ENCODE measurements at places on chromosomes 2 and 18. TPM values are rescaled to one million over a fixed set of nuclear protein-coding genes. Genes with fewer than 3 reads are reported as not detected.

Gene ARHGAP15
- 1.2 TPM for polyA plus RNA-seq

Gene MAPRE2
- 93.5 TPM for polyA plus RNA-seq

Gene HRH4
- polyA plus RNA-seq = not detected

Gene TNFRSF11A
- polyA plus RNA-seq = 6.0 TPM

Gene SLC39A10
- 7.8 TPM for polyA plus RNA-seq

- DNase-seq = no peak
Measured at GRCh38 chr2:178227187-178227586, 32.9 kb downstream of the OSBPL6 start.

GRCh38 chr18:27175914-27176313 is 9.2 kb downstream of the CHST9 start:
- DNase-seq = no peak

- DNase-seq = no peak
Measured at GRCh38 chr2:28610583-28611201, 114.8 kb downstream of the PLB1 start.

DNA sequence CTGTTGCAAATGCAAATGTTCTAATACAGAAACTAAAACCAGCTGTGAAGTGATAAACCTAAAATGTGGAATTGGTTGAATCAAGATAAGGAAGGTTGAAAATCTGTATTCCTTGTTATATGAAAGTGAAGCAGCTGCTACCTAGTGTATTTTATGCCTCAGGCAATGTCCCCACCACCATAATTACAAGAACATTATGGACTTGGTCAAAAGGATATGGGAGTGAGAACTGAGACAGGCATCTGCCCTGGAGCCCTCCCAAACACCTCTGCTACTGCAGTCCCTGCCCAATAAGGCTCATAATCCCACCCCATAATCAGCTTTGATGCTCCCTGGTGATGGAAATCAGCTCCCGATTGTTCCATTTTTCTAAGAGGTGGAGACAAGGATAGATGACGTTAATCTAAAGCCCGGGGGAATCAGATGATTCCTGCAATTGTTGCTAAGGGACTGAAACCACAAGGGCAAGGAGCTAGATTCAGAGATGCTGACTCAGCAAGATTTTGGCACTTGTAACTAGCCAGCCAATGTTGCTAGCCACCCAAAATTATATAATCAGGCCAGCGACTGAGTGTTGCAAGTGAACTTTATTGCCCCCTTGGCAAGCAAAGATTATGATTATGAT is 69.5 kb downstream of the EVA1A start:
- no peak for DNase-seq

- DNase-seq = no peak
Measured at GRCh38 chr2:241255542-241256167, 59.8 kb downstream of the HDLBP start.

DNA sequence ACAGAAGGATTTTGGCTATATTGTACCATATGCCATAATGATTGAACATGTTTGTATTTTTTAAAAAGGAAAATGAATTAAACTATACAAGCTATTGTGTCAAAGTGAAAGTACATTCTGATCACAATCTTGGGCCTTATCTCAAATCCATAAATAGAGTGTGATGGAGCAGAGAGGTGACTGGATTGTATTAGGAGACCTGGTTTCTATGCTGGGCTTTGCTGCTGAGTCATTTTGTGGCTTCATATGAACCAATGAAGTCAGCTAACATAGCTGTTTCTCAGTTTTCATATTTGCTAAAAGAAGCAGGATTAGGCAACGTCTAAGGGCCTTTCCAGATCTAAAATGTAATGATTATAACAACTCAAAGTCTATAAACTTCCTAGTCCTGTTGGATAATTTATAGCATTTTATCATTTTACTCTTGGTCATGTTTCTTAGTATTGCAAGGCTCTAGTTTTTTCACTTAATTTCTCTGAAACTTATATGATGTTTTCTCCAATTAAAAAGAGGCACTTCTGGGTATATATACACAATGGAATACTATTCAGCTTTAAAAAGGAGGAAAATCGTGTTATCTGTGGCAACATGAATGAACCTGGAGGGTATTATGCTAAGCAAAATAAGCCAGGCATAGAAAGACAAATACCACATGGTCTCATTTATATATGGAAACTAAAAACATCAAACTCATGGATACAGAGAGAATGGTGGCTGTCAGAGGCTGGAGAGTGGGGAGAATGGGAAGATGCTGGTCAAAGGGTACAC is 112.3 kb downstream of the MEP1B start:
- DNase-seq = no peak

- no peak for DNase-seq
Measured at GRCh38 chr2:217052856-217053577, 193.2 kb upstream of the TNP1 start.

DNA sequence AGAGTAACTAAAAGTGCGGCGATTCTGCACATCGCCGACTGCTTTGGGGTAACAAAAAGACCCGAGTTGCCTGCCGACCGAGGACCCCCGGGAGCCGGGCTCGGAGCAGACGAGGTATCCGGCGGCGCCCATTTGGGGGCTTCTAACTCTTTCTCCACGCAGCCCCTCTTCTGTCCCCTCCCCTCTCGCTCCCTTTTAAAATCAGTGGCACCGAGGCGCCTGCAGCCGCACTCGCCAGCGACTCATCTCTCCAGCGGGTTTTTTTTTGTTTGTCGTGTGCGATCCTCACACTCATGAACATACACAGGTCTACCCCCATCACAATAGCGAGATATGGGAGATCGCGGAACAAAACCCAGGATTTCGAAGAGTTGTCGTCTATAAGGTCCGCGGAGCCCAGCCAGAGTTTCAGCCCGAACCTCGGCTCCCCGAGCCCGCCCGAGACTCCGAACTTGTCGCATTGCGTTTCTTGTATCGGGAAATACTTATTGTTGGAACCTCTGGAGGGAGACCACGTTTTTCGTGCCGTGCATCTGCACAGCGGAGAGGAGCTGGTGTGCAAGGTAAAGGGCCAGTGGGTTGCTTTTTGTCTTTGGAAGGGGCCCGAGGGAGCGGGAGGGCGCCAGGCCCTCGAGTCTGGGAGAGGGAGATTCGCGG is 1.4 kb downstream of the TRIB2 start:
- DNase-seq = no peak

- no peak for DNase-seq
Measured at GRCh38 chr18:48077291-48077690, 146.8 kb upstream of the SMAD2 start.

GRCh38 chr18:71105078-71105819 is 816.4 kb downstream of the SOCS6 start:
- DNase-seq = no peak

DNA sequence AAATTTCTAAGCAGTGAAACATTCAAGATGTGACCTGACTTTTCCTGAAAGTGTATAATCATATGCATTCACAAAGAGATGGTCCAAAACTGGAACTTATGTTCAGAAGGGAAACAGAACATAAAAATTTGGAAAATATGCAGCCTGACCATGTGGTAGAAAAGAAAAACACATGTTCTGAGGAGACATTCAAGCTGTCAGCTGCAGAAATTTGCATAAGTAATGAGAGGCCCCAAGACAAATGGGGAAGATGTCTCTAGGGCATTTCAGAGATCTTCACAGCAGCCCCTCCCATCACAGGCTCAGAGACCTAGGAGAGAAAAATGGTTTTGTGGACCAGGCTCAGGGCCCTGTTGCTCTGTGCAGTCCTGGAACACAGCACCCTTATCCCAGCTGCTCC is 123.8 kb downstream of the RPIA start:
- no peak for DNase-seq

GRCh38 chr2:49934481-49934880 is 780.2 kb upstream of the FSHR start:
- DNase-seq = no peak

GRCh38 chr2:95023222-95023597 is 2.3 kb upstream of the MAL start:
- no peak for DNase-seq

DNA sequence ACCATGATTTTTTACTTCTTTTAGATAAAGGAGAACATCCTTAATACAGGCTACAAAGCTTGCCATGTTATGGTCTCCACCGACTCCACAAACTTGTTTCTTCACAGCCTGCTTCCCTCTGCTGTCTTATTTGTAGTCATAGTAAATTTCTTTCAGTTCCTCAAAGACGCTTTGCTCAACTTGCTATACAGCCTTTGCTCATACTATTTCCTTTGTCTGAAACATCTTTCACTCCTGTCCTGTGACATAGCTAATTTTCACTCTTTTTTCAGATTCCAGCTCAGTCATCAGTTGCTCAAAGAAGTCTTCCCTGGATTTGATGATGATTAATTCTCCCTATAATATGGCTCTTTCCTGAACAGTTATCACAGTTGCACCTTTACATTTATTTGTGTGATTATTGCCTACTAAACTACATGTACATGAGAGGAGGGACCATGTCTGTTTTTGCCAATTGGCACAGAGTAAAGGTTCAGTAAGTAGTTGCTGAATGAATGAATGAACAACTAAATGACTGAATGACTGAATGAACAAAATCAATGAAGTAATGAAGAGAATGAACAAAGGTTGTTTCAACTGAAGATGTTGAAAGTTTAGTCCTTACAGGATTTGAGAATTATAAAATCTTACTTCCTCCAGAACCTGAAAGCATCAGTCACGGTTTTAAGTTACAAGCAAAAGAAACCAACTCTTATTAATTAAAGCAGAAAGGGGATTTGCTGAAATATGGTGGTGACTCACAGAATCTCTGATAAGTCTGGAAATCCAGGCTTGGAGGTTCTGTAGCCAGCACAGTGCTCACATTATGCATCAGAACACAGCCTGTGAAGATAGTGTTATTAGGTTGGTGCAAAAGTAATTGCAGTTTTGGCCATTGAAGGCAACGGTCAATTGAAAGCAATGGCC is 186.4 kb upstream of the FAM98A start:
- DNase-seq = no peak

DNA sequence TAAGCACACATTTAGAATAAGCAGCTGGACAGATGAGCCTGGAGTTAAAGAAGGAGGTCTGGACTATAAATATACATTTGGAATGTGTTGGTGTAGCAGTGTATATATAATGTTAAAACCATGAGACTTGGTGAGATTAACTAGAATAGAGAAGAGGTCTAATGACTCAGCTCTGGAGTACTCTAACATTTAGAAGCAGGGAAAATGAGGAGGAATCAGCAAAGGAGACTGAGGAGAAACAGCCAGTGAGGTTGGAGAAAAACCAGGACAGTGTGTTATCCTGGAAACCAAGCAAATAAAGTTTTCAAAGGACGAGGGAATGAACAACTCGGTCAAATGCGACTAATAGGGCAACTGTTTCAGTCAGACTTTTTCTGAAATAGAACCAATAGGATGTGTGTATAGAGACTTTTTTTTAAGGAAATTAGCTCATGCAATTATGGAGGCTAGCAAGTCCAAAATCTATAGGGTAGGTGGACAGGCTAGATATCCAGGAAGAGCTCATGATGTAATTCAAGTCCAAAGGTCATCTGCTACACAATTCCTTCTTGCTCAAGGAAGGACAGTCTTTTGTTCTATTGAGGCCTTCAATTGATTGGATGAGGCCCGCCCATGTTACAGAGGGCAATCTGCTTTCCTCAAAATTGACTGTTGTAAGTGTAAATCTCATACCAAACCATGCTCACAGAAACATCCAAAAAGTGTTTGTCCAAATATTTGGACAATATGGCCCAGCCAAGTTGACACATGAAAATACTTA is 10.8 kb upstream of the SESTD1 start:
- DNase-seq = no peak

GRCh38 chr2:43313642-43314017 is 87.2 kb upstream of the ZFP36L2 start:
- no peak for DNase-seq

DNA sequence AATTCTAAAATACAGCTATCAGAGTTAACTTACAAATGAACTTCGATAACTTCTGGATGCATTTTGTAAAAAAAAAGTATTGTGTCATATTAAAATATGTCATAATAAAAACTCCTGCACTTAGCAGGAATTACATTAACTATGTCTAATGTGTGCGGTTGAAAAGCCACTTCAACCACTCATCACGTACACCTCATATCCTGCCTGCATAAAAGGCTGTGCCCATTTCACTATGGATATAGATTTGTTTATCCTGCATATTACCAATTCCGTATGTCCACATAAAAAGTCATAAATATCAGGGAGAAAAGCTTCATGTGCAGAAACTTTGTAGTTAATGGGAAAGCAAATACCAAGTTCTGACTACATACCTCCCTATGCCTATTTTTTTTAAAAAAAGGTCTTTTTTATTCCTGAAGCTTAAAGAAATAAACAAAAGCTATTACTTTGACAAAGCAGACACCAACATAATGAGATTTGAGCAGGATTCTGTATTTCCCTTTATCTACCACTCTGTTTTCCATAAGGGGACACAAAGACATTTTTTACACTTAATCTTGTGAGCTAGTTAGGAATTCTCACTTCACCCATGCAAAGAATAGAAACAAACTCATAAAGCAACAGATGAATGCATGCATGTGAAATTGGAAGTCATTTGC is 96.1 kb downstream of the PPP1R1C start:
- no peak for DNase-seq

- no peak for DNase-seq
Measured at GRCh38 chr2:238868616-238869292, 20.9 kb downstream of the TWIST2 start.

DNA sequence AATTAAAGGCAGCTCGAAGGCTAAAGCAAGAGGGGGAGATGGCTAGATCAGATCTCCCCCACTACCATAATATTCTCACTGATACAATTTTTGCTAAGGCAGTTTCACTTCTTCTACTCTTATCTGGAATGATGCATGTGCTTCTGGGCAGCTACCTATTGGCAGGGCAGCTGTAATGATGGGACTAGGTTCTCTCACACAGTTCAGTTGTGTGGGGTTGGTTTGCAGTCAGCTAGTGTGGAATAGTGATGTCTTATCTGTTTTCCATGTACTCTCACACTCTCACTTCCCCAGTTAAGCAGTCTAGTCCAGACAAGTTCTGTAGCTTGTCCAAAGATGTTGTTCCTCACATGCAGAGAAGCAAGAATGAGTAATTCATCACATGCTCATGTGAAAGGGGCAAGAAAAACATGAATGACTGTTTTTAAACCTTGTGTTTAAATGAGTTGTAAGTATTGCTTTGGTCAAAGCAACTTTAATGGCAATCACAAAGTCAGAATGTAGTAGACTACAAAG is 836.1 kb downstream of the CBLN2 start:
- no peak for DNase-seq

DNA sequence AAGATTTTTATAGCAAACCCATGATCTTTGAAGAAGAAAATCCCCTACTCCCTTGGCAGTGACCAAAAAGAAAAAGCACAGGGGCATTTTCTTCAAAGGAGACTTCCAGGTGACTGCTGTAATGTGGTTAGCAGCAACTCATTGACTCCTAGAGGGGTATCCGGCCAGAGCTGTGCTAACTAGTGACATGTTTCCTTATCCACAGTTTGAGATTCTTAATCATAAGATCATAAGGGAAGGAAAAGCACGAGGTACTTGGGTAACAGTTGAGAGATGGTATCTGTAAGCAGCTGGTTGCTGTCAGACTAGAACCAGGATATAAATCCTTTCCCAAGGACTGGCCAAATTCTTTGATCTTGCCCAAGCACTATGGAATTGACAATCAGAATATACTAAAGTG is 124.7 kb downstream of the MREG start:
- DNase-seq = peak; percentile 31

- no peak for DNase-seq
Measured at GRCh38 chr2:14952400-14952963, 320.0 kb downstream of the LRATD1 start.

GRCh38 chr2:37786191-37786698 is 114.8 kb upstream of the CDC42EP3 start:
- DNase-seq = no peak

- DNase-seq = no peak
Measured at GRCh38 chr2:86695053-86695691, 24.9 kb upstream of the RMND5A start.

GRCh38 chr2:61193670-61194561 is 31.9 kb downstream of the C2orf74 start:
- no peak for DNase-seq

- DNase-seq = peak; percentile 72
Measured at GRCh38 chr18:78979730-78980278, at the start of gene SALL3. TSS of gene SALL3 (plus strand) at chr18:78979818. CDS start at chr18:78980275, 457 bp downstream.
